ENCODE measurements at places on chromosomes 4 and X.

- no peak for DNase-seq
These were observed 7.2 kb upstream of the MAMLD1 start for GRCh38 chrX:150355913-150356312.

GRCh38 chrX:83185010-83185409, 323.1 kb upstream of the POU3F4 start:
- no peak for DNase-seq

DNA sequence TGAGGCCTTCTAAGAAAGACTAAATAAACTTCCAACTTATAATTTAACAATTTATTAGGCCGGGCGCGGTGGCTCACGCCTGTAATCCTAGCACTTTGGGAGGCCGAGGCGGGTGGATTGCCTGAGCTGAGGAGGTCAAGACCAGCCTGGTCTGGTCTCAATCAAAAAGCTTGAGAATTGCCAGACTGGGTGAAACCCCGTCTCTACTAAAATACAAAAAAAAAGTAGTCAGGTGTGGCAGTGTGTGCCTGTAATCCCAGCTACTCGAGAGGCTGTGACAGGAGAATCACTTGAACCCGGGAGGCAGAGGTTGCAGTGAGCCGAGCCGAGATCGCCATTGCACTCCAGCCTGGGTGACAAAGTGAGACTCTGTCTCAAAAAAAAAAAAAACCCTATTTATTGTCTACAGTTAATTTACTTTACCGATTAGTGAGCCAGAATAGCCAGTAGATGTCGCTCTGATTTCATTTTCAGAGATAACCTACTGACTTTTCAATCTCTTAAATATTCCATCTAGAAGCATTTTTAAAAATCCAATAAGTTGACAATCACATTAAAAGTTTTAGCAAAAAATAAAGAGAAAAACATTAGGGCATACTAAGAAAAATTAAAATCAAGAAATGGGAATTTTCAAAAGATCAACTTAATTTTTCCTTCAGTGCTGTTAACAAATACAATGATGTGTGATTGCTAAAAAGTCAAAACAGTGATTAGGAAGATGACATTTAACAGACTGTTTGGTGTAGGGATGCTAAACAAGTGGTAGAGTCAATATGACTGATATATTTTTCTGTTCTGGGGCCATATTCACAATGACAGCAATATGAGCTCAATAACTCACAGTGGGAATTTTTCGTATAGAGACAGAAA, 4.3 kb upstream of the SHROOM3 start:
- DNase-seq, result no peak

DNA sequence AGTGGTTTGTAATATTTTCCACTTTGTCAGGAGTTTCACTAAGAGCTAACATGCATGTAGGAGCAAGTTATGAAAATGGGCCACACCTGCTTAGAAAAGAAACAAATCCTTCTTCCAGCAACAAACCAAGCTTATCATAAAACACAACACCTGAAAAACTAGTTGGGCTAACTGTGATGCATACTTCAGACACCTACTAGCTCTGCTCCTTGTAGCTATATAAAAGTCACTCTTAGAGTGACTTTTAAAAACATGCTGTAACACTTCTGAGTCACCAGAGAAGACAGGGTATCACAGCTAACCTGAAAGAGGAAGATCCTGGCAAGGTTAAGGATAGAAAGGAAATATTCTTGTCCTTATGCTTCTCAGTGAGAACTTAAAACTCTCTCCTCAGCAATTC, 3.6 kb upstream of the SLAIN2 start:
- no peak for DNase-seq

DNA sequence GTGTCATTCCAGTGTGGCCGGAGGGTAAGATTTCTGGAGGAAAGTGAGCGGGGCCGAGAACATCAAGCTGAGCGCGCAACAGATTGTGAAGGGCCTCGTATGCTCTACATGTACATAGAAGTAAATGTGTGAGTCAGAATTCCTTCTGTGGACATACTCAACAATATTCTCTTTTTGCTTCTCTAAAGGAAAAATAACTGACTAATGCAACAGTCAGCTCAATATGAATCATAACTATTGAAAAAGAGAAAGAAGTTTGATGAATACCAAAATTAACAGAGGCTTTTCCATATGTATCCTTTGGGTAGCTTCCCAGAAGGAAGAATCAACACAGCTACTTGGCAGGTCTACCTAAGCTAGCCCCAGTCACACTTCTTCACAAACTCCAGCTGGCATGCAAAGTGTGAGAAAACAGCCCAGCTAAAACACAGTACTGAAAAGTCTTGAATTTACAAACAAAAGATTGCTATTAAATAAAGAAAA, 87.5 kb upstream of the ZFP42 start:
- no peak for DNase-seq

DNA sequence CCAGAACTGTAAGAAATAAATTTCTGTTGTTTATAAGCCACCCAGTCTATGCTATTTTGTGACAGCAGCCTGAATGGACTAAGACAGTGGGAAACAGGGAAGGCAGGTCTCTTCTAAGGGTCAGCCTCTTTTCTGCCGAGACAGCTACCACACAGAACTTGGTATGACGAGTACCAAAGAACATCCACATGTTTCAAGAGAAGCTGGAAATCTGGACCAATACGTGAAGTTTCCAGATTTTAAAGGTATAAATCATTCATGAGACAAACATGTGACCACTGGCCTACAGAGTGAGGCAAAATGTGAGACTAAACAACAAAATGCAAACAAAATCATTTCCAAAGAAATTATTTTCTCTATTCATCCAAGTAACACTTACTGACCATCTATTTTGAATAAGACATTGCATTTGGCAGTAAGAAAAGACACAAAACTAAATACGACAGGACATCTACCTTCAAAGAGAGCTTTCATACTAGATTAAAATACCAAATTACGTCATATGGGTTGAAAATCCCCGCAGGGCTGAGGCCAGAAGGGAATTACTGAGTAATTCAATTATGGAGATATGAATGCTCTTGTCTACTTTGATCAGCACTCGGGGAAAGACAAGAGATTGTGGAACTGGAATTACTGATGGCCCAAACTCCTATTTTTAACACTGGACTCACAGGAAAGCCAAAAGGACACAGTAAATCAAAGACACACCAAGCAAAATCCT, 7.2 kb downstream of the SCARB2 start:
- no peak for DNase-seq

DNA sequence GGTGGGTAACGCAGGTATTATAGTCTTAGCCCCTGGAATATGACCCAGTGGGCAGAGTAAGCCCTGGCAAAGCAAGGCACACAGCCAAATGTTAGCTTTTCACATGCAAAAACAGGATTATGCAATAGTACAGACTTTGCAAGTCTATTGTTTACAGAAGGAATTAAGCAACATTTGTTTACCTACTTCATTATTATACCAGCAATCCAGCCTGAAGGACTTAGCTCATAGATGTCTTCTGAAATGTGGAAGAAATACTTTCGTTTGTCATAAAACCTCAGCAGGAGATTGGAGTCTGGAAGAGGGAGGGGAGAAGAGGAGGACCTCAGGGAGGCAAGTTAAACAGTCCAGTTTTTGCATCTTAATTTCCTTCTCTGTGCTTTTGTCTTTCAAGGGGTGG, 226.7 kb upstream of the CENPE start:
- DNase-seq, result no peak

GRCh38 chr4:123874063-123874462, 477.5 kb downstream of the SPRY1 start:
- no peak for DNase-seq

GRCh38 chrX:131802836-131803626, 220.1 kb upstream of the STK26 start:
- DNase-seq, result no peak
